Naive thymus-derived CD8-positive, alpha-beta T cell (primary cell): ENCODE measurements at places on chromosomes 1 and 21.

DNA sequence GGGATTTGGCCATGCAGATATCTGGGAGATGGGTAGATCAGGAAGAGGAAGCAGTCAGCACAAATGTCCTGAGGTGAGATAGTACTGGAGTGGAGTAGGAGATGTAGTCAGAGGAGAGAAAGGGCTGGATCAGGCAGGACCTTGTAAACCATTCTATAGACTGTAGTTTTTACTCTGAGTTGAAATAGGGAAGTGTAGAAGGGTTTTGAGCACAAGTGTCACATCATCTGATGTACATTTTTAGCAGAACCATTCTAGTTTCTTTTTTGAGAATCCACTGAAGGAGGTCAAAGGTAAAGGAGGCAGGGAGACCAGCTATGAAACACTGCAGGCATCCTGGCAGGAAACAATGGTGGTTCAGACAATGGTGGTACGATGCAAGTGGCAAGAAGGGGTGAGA lies 194.6 kb upstream of the RRP15 start:
- no peak for DNase-seq

GRCh38 chr1:204834752-204835151 lies 35.9 kb upstream of the NFASC start:
- no peak for DNase-seq

GRCh38 chr1:23661887-23662286 lies 29.7 kb upstream of the RPL11 start:
- DNase-seq: no peak

- no peak for DNase-seq
Observed at GRCh38 chr1:225961659-225962439, 20.8 kb upstream of the LEFTY2 start.

DNA sequence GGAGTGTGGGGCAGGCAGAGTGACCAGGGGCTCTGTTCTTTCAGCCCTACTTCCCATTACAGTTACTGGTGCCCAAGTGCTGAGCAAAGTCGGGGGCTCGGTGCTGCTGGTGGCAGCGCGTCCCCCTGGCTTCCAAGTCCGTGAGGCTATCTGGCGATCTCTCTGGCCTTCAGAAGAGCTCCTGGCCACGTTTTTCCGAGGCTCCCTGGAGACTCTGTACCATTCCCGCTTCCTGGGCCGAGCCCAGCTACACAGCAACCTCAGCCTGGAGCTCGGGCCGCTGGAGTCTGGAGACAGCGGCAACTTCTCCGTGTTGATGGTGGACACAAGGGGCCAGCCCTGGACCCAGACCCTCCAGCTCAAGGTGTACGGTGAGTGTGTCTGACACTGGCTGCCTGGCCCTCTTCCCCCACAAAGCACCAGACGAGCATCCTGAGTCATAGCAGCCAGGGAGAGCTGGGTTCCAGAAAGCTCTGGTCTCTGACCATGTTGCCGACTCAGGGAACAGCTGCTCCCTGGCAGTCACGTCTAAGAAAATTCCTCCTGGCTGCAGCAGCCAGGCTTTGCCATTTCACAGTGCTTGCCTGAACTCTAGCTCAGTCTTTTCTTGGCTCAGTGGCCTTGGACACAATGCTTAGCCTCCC lies 3.3 kb downstream of the SLAMF8 start:
- no peak for DNase-seq

GRCh38 chr1:184426278-184426674 lies 39.4 kb downstream of the C1orf21 start:
- DNase-seq: no peak

GRCh38 chr1:213615226-213615916 lies 372.4 kb upstream of the PROX1 start:
- no peak for DNase-seq

DNA sequence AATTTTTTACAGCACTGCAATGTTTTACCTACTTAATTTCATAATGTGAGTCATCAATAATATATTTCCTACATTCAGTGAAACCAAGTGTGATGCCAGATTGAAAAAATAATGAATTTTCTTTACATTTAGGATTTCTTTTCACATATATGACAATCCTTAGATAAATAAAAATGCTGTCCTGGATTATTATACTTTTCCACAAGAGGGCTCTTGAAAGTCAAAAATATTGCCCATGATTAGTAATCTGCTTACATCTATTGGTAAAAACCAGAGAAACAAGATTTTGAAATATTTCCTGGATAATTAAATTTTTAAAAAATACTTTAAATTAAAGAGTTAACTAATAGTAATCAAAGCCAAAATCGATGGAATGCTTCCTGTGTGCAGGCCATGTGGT lies 86.8 kb upstream of the PLPPR4 start:
- DNase-seq: no peak

DNA sequence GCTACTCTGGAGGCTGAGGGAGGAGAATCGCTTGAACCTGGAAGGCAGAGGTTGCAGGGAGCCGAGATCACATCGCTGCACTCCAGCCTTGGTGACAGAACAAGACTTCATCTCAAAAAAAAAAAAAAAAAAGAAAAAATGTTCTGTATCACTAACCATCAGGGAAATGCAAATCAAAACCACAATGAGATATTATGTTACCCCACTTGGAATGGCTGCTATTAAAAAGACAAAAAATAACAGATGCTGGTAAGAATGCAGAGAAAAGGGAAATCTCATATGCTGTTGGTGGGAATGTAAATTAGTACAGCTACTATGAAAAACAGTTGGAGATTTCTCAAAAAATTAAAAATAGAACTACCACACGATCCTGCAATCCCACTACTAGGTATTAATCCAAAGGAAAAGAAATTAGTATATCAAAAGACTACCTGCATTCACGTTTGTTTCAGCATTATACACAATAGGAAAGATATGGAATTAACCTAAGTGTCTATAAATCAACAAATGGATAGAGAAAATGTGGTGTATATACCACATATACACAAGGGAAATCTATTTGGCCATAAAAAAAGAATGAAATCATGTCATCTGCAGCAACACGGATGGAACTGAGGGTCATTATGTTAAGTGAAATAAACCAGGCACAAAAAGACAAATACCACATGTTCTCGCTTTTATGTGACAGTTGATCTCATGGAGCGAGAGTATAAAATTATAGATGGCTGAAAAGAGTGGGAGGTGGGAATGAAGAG lies 62.6 kb downstream of the ABL2 start:
- DNase-seq: no peak

DNA sequence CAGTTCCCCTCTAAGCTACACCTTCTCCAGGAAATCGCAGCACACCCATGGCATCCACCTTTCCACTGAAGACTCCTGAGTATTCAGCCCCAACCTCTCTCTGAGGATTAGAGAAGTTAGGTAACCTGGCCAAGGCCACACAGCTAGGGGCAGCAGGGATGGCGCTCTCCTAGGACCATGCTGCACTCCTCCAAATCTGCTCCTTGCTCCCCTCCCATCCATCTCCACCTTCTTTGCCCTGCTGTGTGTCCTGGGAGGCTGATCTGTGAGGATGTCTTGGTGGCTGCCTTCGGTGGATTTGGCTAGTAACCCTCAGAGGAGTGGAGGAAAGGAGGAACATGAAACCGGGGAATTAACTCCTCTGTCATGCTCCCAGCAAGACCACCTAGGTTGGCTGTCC lies 20.0 kb upstream of the PROK1 start:
- DNase-seq: no peak

DNA sequence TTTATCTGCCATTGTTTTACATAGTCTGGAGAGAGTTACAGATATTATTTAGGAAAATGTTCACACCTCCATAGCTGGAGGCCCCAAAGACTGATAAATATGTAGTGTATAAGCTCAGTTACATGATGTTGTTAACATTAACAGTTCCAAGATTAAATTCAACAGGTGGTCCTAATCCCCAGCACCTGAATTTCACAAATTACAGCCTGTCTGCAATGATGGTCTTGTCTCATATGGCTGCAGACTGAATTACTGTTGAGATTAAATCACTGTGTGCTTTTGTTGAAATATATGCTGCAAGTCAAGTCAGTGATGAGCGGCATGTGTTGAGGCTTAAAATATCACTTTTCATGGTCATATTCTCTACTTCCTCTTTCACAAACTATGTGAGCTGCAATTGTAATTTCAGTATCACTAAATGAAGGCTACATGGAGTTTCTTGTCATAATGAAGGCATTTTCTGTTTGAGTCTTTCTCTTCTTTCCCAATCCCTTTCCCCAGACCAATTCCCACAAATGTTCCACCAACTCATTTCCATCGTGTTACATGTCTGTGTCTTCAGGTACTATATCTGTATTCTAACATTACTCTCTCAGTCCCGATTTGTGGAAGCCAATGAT lies 4.2 kb downstream of the ST6GALNAC5 start:
- no peak for DNase-seq

GRCh38 chr1:92599184-92599583 lies 112.5 kb upstream of the GFI1 start:
- DNase-seq: peak; percentile 51

DNA sequence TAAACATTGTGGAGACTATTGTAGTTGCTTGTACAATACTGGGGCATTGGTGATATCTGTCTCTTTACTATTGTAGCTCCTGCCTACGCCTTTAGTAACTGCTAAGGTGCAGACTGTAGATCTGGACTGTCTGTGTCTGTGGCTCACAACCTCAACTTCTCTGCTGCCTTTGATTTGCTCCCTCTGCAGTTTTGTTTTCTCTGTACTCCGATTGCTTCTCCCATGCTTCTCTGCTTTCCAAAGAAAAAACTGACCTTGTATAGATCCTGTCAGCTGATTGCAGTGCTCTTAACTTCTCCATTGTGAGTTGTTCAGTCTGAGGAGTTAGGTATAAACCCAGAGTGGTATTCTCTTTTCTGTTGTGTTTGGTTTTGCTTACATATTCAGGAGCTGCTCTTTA lies 15.3 kb downstream of the MAGI3 start:
- DNase-seq: no peak

DNA sequence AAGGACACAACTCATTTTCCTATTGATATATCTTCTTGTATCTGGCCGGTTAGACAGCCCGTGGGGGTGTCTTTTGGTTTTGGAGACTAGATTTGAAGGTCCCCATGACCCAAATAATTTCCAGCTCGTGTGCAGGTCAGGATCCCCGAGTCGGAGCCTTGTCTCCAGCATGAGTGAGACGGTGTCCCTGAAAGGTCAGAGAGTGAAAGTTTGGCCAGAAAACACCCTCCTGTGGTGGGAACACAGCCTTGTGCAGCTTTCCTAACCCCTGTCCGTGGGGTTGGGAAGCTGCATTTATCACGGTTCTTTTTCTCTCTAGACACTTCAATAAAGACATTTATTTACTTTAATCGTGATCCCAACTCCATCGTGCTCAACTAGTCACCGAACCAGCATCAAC lies 17.6 kb downstream of the COQ8A start:
- DNase-seq: no peak

DNA sequence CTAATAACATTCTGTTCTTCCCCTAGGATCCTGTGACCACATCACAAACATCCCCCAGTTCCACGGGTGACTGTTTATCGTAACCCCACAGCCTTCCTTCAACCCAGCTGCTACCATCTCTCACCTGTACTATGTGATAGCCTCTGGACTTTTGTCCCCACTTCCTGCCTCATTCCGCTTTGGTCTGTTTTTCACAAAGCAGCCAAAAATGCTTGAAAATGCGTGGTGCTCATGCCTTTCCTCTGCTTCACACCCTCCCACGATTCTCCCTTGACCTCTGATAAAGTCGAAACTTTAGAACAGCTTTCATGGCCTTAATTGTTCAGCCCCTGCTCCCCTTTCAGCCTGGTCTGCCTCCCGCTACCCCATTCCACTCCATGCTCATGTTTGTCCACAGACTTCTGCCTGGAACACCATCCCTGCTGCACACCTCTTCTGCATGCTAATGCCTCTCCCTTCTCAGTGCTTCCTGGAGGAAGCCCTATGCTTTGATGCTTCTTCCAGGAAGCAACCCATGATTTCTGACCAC lies 165.6 kb downstream of the PLPP3 start:
- DNase-seq: no peak

GRCh38 chr1:53308506-53308905 lies 19.4 kb downstream of the LRP8 start:
- no peak for DNase-seq

DNA sequence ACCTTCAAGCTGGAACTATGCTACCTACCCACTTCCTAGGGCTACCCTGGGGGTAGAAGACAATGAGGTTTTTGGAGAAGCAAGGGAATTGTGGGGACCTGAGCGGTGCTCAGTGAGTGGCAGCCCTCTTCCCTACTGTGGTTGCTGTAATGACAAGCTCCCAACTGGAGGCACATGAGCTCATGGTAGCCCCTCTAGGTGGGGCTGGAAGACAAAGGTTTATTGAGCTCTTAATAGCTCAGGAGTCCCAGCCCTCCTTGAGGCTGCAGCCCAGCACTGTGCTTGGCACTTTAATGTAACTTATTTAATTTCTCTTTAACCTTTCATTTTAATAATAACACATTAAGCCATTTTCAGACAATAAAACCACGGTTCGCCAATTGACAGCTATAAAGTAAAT lies 528.9 kb downstream of the OMA1 start:
- no peak for DNase-seq

- DNase-seq: no peak
Observed at GRCh38 chr1:41823471-41823870, 95.3 kb downstream of the HIVEP3 start.

DNA sequence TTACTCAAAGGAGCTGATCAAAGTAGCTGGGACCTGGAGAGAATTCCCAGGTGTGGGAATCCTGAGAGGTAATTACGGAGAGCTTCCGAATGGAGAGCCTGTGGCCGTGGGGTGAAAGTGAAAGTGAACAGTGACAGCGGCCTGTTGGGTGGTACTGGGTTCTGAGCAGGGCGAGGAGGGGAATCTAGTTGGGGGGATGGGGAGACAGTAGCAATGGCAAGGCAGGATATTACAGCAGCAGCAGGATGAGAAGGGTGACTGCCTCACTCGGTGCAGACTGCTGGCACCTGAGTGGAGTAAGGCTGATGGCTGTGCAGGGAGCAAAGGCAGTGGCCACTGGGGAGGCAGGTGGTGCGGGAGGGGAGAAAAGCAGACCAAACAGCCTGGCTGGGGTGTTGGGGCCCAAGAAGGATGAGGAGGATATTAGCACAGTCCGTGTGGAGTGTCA lies 70.3 kb upstream of the PRDX6 start:
- DNase-seq: no peak

GRCh38 chr1:231736464-231736863 lies 109.9 kb downstream of the DISC1 start:
- no peak for DNase-seq

DNA sequence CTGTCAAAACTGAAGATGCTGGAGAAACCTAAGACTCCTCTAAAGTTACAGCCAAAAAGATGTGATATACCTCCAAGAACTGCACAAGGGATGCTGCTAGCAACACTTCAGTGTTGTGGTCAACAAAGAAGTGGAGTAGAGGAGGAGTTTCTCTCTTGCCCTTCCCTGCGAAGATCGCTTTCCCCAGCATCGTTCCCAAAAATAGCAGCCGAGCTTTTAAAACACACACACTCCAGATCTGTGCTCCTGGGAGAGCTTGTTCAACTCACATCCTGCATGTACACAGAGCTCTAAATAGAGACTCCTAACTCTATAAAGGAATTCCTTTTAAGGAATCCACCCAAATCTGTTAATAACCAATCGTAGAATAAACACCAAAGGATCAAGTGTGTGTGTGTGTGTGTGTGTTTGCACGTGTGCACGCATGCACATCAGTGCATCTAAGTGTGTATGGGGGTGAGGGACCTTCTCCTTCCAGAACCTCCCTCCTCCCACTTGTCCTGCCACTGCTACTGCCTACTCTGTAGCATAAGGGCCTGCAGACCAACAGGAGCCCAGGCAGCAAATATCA lies 58.5 kb downstream of the PSMG1 start:
- DNase-seq: no peak
